ENCODE measurements at places on chromosomes 5 and 9.

DNA sequence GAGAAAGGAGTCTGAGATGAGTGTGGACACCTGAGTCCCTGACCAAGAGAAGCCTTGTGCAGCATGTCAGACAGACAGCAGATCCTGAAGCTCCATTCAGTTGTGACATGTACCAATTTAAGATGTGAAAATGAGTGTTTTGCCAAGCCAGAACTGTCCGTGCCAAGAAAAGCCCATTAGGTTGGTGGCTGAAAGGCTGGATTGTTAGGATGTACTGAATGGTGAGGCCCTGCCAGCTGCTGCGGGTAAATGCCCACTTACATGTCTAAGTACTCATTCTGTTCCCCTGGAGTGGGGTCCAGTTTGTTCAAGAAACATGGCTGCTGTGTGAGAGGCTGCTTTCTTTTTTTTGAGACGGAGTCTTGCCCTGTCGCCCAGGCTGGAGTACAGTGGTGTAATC is 14.6 kb downstream of the DAPK1 start:
- no peak for DNase-seq

DNA sequence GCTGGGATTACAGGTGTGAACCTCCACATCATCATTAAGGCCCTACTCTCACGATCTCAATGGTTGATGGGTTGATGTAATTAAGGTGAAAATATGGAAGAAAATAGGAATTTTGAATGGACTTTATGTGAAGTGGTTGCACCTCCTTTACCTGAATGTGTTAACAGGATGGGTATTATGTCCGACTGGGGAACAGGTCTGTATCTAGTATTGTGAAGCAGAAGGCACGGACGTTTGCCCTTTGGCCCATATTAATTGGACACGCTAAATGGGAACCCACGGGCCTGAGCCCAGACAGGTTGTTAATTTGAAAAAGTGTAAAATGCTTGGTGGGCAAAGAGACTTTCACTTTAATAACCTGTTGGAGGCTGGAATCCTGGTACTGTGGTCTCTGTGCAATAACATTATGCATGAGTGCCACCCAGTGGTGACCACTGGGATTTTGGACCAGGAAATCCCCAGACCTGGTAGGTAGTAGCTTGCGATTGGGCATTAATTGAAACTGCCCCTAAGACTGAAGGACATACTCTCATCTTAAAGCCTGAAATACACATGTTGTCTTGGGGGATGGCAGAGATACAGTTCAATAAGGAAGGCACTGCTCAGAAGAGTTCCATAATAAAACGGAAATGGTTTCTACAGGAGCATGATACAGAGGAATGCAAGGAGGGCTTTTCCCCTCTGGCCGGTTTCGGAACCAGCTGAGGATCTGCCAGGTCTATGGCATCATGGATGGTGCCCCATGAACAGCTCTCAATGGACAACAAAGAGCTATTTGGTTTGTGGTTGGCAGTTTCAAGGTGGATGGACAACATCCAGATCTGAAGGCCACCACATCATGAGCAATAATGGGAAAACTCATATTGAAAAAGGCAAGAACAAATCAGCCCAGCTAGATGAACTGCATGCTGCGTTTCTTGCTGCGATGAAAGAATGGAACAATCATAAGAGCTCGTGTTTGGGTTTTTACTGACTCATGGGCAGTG is 26.2 kb upstream of the BICD2 start:
- peak; percentile 62 for DNase-seq

- DNase-seq = no peak
Measured at GRCh38 chr9:34246453-34246852, 67.6 kb downstream of the UBAP1 start.

DNA sequence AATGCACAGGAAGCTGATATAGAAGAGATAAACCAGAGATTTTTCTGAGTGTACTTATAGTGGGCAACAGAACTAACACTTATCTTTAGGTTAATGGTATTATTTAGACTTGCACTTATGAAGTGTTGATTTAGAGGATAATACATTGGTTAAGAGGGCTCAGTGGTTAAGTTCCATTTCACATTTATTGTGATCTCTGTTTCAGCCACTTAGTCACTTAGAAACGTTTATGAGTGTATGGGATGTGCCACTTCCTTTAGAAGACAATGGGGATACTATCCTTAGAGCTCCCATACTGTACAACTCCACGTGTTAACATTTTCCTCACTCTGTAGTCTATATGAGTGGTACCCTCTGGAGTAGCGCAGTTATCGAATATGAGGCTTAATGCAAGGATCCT is 57.5 kb downstream of the PIP5K1B start:
- DNase-seq = no peak

DNA sequence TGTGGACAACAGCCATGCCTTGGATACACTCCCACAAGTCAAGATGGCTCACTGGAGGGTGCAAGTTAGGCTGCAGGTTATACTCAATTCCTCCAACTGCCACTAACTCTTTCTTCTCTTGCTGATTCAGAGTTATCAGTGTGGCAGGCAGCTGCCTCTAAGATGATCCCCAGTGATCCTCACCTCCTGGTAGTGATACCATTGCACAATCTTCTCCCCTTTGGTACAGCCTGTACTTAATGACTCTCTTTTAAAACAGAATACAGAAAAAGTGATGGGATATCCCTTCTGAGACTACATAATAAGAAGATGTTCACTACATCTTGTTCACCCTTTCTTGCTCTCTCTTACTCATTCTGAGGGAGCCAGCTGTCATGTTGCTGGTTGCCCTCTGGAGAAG is 323.1 kb downstream of the RAB3C start:
- DNase-seq = no peak

GRCh38 chr9:87109231-87109631 is 161.9 kb upstream of the GAS1 start:
- no peak for DNase-seq

GRCh38 chr9:128729302-128729701 is 5.4 kb upstream of the ZDHHC12 start:
- no peak for DNase-seq

- DNase-seq = no peak
Measured at GRCh38 chr9:107874591-107875369, 385.2 kb upstream of the KLF4 start.

DNA sequence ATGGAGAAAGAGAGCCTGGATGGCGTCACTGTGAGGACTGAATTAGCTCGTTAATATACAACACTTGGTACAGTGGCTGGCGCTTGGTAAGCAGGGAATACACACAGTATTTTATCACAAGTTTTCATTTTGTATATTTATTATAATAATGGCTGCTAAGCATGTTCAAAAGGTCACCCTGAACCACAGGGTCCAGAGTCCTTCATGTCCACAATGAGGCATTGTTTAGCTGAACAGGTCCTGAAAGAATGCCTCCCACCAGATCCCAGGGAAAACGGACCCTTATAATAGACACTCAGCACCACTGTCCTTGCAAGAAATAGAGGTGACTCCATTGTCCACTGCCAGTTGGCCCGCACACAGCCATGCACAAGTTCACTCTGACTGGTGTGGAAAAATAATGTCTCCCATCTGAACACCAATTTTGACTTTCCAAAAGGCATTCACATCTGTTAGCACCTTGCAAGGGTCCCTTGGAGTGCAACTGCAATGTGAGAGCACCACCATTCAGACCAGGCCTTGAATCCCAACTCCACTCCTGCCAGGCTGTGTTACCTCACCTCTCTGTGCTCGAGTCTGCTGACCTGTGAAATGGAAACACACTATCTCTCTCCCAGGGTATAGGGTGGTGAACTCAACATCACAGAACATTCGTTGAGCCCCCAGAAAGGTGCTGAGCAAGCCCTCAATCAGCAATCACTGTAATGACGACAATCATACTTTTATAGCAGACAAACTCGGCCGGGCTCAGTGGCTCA is 3.9 kb downstream of the VDAC1 start:
- no peak for DNase-seq

- DNase-seq = no peak
Measured at GRCh38 chr9:112868461-112868860, 22.2 kb downstream of the SLC46A2 start.

DNA sequence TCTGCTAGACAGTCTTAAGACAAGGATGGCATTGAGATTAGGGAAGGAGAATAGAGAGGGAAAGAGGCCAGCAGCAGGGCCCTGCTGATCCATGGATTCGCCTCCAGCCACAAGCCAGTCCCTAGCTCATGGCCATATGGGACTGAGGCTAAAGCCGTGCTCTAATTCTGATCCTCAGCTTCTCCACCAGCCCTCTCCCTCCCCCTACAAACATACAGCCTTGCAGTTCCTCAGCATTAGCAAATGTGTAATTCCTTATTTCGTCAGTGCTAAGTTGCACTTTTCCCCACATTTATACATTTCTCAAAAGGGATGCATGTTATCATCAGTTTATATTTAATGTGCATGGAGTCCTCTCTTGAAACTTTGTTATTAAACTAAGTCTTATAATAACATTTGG is 34.8 kb downstream of the ZNF462 start:
- DNase-seq = no peak

DNA sequence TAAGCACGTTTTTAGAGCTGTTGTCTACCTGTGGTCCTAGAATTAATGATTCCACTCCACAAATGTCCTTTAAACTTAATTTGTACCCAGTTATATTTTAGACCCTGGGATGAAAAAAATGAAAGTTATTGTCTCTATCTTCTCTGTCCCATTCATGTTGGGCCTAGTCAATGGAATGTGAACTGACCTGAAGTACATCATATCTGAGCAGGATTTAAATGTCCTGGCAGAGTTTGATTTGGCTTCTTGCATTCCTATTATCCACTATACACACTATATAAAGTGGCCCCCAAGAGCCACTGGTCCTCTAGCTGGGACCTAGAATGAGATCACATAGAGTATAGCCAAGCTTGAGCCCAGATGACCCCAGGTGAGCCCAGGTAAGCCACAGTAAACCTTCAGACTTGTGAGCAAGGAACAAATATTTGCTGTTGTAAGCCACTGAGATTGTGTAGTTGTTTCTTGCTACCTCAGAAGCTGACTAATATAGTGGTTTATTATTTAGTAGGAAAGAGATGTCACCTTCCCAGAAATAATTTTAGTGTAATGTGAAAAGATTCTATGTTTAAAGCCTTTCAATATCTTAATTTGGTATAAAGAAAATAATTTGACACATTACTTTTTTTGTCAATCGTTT is 37.1 kb upstream of the C6 start:
- no peak for DNase-seq

DNA sequence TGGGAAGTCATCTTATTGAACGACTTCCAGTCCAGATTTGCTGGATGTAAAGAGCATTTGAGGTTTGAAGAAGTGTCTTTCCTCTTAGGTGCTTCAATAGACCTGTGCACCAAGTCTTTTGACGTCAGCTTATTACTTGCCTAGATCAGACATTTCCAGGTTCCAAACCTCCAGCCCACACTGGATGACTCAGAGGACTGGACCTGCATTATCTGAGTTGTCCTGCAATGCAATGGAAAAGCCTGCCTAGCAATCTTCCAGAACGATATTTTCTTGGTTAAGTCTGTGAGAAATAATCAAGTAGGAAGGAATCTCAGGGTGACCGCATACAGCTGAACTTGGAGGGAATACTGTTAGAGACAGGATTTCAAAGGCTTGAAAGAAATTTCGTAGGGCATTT is 147.2 kb upstream of the MOCS2 start:
- DNase-seq = no peak

DNA sequence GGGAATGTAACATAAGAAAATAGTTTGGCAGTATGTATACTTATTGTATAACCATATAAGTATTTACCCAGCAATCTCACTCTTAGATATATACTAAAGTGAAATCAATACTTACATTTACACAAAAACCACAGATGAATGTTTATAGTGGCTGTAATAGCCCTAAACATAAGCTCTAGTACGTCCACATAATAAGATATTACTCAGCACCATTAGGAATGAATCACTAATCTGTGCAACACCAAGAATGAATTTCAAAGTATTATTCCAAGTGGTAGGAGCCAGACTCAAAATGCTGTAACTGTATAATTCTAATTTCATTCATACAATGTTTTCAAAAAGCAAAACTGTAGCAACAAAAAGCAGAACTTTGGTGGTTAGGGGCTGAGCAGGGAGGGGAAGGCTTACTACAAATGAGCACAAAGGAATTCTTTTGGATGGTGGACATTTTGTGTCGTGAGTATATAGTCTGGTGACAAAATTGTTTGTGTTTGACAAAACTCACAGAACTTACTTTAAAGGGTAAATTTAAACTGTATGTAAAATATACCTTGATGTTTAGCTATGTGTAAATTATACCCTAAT is 11.9 kb upstream of the C5orf46 start:
- no peak for DNase-seq

DNA sequence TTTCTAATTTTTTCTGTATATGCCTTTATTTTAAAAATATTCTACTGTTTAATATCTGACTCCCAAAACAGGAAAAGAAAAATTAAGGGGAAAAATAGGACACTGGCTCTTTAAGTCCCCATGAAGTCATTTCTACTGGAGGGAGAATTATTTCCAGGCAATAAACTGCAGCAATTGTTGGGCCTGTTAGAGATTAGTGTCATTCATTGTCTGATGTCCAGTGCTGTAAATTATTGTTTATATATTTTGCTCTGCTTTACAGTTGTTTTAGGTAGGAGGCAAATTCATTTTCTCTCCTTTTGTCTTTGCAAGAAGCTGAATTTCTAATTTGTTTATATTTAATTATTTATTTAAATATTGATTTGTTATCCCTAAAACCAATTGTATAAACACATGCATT is 906.0 kb upstream of the CDH10 start:
- DNase-seq = no peak

- DNase-seq = no peak
Measured at GRCh38 chr9:20898885-20899554, 132.4 kb downstream of the HACD4 start.

DNA sequence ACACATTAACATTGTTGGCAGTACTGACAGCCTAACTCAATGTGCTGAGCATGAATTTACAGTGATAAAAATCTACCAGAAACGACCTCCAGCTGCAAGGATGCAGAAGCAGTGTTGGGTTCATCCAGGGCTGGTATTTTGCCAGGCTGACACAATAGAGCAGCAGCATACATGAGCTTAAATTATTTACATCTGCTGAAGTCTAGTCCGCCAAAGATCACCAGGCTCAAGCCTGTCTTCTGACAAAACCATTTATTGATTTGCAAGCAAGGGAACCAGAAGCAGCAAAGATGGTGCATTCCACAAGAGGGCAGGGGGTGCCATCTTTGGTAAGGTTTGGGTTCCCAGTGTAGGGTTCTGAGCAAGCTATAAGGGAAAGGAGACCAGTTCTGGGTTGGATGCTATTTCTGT is 8.7 kb upstream of the C5orf34 start:
- DNase-seq = no peak

GRCh38 chr5:175060257-175060656 is 335.9 kb downstream of the MSX2 start:
- DNase-seq = no peak

DNA sequence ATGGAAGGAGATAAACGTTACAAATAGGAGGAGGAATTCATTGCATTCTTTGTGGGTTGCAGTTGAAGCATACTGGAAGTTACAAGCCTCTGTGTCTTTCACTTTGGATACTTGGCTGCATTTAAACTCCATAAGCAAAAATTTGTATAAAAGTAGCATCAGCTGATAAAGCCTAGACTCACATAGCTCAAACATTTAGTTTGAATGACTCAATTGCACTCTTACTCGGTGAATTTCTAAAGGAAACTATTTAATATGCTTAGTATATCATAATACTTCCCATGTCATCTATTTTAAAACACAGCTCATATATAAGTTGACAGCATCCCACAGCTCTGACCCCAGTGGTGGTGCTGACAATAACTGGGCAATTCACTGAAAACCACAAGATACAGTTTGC is 596.6 kb upstream of the ZNF608 start:
- no peak for DNase-seq
